Renal pelvis (tissue), 12 donors: ENCODE measurements at places on chromosomes 5 and 9.

DNA sequence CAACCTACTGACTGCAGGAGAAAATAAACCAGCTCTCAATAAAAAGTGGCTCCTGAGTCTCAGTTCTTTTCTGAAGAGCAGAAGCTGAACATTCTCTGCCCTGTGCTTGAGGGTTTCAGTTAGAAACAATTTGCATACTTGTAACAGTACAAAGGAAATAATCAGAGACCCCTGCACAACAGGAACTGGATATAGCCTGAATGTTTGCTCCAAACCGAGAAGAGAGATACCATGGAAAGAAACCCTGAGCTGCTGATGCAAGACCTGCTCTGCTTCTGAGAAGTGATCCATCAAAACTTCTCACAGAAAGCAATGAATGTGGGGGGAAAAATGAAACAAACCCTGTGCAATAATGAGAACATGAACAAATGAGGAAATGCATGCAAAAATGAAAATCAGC is 592.9 kb downstream of the SEMA5A start:
- DNase-seq: no peak

- DNase-seq: no peak
Observed at GRCh38 chr5:56029457-56029856, 34.7 kb upstream of the IL6ST start.

- DNase-seq: no peak
Observed at GRCh38 chr5:131644822-131645221, 9.8 kb upstream of the RAPGEF6 start.

- no peak for DNase-seq
Observed at GRCh38 chr5:57595523-57595991, 112.9 kb upstream of the ACTBL2 start.
